ENCODE measurements at places on chromosomes 16 and 17.

- peak; percentile 28 for DNase-seq
Measured at GRCh38 chr16:680967-681745, 946 bp downstream of the STUB1 start.

GRCh38 chr17:81858967-81859905, 1.1 kb downstream of the P4HB start:
- no peak for DNase-seq

DNA sequence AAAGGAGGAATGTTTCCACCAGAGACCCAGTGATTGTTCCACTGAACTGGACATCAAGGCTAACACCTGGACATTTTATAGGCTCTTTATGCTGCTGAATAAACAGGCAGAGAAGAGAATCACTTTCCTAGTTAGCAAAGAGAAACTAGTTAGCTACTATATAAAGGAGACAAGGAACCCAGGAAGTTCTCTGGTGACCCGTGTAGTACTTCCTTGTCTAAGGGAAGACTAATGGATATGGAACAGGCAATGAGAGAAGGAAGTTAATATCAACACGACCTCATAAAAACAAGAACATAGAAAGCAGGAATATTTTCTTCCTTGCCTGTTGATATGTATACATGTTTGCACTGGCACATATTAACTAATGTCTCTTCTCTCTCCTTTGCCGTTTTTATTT, 30.8 kb upstream of the RPL38 start:
- DNase-seq = no peak

GRCh38 chr16:88973007-88973410, 4.0 kb downstream of the CBFA2T3 start:
- no peak for DNase-seq

Data from T1000 (cell line).